ENCODE measurements at places on chromosomes 7 and 10. TPM values are rescaled to one million over a fixed set of nuclear protein-coding genes. Genes with fewer than 3 reads are reported as not detected.

CC2D2B gene
- total RNA-seq = 0.24 TPM

CCL24 gene
- total RNA-seq = not detected

HTR5A gene
- not detected for total RNA-seq

FAM25G gene
- not detected for total RNA-seq

ITIH2 gene
- total RNA-seq = not detected

MGMT gene
- 12.6 TPM for total RNA-seq

IL2RA gene
- not detected for total RNA-seq

HYAL4 gene
- total RNA-seq = 0.17 TPM

SORCS1 gene
- total RNA-seq = not detected

PNLIP gene
- total RNA-seq = not detected

TRIM50 gene
- total RNA-seq = not detected

CELF2 gene
- total RNA-seq = 11.1 TPM

PRRT4 gene
- total RNA-seq = 0.28 TPM

CPN1 gene
- total RNA-seq = not detected
